HuH-7.5 (cell line): ENCODE measurements at places on chromosomes 12 and 14.

DNA sequence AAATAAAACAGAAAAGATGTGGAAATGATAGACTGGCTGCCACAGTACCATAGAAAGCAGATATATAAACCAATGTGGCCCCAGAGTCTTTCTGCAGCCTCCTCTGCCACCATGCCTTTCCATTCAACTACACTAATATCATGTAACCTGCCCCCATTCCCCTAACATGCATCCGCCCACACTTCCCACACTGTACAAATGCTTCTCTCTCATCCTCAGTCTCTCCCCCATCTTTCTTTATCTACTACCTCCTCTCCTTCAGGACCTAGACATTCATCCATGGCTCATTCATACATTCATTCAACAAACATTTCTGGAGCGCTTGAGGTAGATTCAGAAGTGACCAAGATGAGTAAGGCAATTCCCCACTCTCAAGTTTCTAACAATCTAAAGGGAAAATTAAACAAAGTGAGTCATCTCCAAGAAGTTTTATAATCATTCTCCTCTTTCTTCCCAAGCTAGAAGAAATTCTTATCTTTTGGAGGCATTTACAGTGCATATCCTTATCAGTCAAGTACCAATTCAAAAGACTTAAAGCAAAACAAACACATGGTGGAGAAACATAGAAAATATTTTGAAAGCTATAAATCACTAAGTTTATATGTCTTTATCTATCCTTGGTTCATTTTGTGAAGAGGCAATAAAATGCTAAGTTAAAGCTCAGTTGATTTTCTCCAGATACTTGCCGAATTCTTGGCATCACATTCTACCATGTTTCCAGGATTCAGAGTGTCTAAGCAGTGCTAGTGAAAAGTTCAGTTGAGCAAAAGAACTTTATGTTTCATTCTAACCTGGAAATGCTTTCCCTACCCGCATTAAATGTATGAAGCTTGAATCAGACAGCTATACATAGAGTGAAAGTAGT lies 70.5 kb upstream of the FRMD6 start:
- no peak for DNase-seq

DNA sequence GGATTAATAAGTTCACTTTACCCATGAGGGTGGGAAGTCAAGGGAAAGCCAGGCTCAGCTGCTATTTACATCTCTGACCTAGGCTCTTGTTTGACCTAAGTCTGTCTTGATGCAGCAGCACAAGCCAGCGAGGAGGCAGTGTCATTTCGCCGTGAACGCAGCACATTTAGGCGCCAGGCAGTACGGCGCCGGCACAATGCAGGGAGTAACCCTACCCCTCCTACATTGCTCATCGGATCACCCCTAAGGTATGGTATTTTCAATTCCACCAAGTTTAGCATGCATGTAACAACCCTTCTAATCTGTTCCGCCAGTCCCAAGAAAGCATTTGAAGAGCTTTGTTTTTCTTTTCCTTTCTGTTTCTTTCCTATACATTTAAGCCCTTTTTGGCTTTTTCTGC lies 81.2 kb downstream of the PCNX1 start:
- DNase-seq = no peak

GRCh38 chr12:94244165-94245133 lies 96.1 kb downstream of the PLXNC1 start:
- no peak for DNase-seq

DNA sequence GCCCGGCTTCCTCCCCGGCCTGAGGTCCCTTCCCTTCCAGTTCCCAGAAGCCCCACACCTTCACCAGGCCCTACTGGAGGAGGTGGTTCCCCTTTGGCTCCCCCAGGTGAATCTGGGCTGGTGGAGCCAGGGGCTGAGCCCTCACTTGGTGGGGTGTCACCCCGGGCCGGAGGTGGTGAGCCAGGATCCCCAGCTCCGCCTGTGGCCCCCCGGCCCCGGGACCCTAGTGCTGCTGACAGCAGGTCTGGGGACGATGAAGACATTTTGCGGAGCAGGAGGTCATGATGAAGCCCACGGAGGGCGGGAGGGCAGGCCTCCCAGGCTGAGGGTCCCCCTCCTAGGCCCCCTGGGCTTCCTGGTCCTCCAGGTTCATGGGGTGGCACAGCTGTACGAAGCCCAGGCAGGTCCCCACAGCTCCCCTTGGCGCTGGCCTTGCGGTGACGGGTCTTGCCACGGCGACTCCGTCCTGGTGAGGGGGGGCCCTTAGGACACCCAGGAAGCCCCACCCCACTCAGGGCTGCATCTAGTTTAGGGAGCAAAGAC lies 16.6 kb downstream of the MAP3K12 start:
- no peak for DNase-seq

GRCh38 chr12:4579305-4580102 lies 17.5 kb downstream of the DYRK4 start:
- DNase-seq = peak; percentile 19

DNA sequence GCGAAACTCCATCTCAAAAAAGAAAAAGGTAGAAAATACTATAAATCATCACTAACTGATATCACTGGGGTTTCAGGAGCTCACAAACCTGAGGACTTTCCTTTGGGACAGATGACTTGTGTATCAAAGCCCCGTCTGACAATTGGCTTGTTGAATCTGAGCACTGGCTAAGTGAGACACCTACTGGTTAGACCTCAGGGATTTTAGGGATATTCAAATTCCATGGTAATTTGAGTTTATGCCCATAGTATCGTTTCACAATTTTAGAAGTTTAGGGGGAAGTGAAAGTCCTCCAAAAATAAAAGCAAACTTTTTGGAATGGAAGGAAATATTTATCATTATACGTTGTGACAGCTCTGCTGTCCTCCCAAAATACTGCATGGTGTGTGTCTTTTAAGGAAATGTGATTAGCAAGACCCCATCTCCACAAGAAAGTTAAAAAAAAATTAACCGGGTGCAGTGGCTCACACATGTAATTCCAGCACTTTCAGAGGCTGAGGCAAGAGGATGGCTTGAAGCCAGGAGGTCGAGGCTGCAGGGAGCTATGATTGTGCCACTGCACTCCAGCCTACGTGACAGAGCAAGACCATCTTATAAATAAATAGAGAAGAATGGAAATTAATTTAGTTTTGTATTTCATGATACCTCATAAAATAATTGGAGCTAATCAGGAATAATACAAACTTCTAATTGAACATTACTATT lies 49.2 kb downstream of the FBXL14 start:
- peak; percentile 29 for DNase-seq

GRCh38 chr14:74488786-74489397 lies 4.2 kb downstream of the NPC2 start:
- no peak for DNase-seq
